Retinal pigment epithelial cell (primary cell): ENCODE measurements at places on chromosomes 2 and 18.

GRCh38 chr2:184004289-184004947 lies 593.9 kb upstream of the ZNF804A start:
- DNase-seq, result no peak

GRCh38 chr18:22494771-22495170 lies 77.1 kb upstream of the CTAGE1 start:
- no peak for DNase-seq

DNA sequence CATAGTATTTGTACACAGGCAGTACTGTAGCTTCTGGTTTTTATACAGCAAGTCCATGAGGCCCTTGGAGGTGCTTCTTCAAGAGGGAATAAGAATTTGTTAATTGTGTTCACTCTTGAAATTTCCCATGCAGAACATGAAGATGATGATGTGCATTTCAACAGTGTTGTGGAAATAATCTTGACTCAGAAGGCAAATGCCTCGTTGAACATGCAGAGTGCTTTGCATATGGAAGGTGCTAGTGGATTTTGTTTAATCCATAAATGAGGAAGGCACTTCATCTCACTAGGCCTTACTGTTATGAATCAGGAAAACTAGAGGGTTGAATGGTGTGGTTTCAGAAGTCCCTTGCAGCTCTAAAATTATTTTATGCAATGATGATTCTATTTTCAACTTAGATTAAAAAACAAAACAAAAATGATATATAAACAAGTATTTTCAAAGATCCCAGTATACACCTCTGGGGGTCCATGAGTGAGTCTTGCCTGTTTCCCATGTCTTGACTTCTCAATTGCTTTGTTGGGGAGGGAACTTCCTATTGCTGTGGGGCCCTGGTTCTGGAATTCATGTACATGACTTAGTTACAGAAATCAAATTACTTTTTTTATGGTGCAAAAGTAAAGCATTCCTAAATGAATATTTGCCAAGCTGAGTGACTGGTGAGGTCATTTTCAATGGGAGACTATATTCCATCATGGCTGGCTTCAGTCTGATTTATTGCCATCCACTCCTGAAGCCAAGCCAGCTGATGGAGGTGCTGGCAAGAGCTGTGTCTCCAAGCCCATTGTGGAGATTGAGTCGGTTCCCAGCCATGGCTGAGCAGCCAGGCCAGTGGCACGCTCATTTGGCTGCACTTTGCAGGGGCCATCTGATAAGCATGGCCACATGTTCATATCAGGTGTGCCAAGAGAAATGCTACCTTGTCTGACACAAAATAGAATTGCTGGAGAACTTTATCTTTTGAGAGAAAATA lies 56.5 kb downstream of the MGAT5 start:
- DNase-seq, result no peak

DNA sequence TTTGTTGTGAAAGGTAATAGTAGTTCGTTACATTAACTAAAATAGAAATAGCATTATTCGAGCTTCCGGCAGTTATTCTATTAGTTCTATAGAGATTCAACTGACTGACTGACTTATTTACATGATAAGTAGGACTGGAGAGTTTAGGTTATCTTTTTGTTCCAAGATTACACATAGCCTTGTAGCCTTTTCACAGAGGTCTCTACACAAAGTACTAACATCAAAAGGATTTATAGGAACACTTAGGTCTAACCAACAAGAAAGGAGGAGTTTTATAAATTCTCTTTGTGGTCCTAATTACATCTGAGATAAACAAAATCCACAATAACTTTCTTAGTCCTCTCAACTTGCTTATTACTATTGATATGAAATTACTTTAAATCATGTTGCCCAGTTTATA lies 62.8 kb downstream of the SOS1 start:
- DNase-seq, result no peak

DNA sequence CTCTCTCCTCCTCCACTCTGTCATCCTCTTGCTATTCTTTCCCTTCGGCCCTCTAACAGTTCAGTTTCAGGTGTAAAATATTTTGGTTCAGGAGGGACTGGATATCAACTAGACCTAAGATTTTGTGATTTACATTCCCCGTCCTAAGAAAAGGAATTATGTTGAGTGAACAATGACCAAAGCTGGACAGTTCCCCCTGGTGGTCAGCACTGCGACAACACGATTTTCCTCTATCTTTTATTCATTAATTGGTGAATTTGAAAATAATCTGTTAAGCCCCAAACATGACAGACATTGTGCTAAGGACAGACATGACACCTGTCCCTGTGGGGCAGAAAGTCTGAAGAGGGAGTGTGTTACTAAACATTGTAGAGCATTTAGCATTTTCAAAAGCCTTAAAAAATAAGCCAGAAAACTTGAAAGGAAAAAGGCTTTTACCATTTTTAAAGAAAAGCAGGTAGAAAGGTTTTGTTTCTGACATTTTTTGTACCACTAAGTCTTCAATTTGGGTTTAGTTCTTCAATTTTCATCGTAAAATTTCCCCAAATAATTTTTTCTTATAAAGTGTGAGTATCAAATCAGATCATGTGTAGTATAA lies 28.4 kb upstream of the GTF2A1L start:
- no peak for DNase-seq

GRCh38 chr2:42029171-42029570 lies 18.6 kb upstream of the PKDCC start:
- DNase-seq, result no peak

GRCh38 chr2:36389577-36389976 lies 34.0 kb downstream of the CRIM1 start:
- DNase-seq, result no peak

DNA sequence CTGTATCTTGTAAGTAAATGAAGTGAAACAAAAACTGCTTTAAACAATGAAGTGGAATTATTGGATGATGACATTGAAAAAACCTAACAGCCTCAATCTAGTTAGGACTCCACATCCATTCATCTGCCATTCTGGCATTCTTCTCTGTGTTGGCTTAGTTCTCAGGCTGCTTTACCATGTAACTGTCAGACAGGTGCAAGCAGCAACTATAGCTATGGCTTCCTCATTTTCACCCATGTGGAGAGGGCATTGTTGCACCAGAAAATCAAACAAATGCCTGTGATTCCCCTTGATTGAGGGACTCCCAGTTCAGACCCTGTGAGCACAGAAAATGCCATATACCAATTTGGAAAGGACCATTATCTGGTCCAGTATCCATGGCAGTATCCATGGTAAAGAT lies 129.5 kb upstream of the NYAP2 start:
- DNase-seq, result no peak

GRCh38 chr2:130837175-130837810 lies 579 bp downstream of the ARHGEF4 start:
- no peak for DNase-seq

GRCh38 chr2:75416420-75417342 lies 144.1 kb downstream of the EVA1A start:
- no peak for DNase-seq
